ENCODE measurements at places on chromosomes 6 and 20.

DNA sequence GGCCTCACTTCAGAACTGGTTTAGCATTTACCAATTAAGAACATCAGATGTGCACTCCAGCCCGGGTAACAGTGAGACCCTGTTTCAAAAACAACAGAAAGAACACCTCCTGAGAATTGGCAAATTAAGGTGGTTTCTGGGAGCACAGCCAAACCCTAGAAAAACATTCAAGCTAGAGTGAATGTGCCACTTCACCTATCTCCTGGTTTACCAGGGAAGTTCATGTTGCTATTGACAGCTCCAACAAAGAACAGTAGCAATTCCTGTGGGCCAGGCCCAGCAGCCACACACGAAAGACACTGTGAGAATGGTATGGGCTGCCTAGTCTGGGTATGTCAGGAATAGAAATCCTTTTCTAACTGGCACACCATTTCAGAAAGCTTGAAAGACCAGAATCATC, 4.9 kb downstream of the POLR1C start:
- no peak for DNase-seq

GRCh38 chr6:73710470-73710869, 14.5 kb downstream of the CD109 start:
- DNase-seq, result no peak

DNA sequence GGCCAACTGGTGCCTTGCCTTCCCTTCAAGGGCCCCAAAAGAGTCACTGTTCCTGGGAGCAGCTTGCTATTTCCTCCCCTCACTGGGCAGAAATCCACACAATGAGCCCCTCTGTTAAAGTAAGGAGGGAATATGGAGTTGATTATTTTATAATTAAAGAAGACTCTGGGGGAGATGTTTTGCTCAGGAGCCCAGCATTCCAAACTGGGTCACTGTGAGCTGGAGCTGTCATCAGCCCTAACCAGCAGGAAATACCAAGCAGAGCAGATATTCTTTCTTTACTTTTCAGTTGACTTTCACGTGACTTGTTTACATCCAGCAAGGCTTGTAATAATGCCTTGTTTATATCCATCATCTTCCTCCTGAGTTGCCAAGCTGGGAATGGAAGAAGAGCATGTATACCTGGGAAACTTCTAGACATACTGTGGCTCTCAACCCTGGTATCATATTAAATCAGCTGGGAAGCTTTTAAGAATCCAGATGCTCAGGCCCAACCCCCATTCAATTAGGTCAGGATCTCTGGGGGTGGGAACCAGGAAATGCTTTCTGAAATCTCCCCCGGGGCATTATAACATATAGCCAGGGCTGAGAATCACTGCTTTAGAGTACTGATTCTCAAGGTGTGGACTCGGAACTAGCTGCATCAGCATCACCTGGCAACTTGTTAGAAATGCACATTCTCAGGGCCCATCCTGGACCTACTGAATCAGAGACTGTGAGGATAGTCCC, 175.6 kb upstream of the MYLIP start:
- no peak for DNase-seq

DNA sequence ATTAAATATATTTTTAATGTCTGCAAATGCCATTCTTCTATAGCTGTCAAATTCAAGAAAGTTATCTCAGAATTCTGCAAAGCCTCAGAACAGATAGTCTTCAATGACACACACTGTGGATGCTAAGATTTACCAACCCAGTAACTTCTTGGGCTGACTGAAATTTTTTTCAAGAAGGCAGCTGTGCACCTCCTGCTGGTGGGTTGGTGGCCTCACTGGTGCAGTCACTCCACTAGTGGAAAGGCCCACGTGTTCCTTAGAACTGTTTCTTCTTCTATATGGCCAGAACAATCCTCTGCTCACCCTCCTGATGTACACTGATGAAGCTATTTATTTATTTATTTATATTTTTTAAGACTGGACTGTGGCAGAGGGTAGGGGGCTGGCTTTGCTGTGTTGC, 28.1 kb upstream of the MTCL3 start:
- no peak for DNase-seq

DNA sequence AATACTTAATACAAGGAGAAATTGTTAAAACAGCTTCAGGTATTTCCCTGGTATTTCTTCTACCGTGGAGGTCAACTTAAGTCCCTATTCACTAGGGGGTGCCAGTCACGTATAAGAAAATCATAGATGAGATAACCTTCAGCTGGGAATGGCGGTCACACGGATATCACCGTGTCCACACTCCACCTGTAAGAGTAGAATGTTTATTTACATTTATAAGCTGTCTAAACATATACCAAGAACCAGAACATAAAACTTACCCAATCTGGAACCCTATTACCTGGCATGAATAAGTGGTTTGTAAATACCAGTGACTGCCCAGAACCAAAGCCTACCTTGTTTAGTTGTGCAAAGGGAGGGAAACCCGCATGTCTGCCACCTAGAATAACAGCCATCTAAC, 1.9 kb upstream of the ELOVL4 start:
- DNase-seq, result peak; percentile 38

DNA sequence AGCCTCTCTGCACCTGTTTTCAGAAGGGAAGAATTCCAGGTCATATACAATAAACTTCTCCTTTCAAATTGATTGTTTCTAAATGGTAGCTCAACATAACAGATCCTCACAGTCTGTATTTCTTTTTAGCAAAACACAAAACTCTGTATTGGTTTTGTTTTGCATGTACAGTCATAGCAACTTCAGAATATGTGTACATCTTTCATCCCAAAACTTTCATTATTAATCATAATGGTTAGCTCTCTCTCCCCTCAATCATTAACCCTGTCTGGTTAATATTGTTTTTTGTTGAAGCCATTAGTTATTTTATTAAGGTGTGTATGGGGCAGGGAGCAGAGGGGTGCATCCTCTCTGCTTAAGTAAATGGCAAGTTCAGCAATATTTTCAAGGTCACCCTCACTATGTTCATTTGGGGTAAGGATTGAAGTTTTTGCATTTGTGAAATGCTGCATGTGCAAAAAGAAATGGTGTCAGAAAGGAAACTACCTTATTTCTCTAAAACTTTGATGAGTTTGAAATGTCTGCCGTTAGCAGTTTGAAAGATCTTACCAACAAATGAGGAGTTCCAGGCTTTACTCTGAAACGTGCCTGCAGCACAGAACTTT, 136.8 kb upstream of the BTBD3 start:
- DNase-seq, result no peak

DNA sequence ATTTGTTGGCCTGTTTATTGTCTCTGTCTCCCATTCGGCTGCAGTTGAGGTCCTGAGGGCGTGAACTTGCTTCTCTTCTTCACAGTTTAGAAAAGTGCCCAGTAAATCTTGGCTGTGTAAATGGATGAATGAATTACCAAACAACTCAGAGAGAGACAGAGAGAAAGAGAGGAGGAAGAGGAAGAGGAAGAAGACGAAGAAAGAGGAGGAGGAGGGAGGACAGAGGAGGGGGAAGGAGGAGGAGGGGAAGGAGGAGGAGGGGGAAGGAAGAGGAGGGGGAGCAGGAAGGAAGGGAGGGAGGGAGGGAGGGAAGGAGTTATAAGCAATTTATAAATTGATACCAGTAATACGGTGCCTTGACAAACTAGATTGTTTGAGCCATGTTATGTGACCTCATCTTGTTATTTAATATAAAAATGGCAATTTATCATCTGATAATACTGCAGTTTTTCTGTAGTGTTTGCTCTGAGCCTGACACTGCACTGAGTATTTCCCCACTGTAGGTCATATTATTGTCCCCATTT, 18.7 kb downstream of the HCK start:
- DNase-seq, result no peak

GRCh38 chr6:39375405-39375804, 52.9 kb upstream of the KCNK16 start:
- DNase-seq, result no peak

GRCh38 chr6:125123468-125124048, 30.0 kb upstream of the TPD52L1 start:
- DNase-seq, result no peak

GRCh38 chr6:119207971-119208725, 129.7 kb upstream of the FAM184A start:
- DNase-seq, result no peak

GRCh38 chr20:50992733-50993457, 30.0 kb downstream of the KCNG1 start:
- DNase-seq, result no peak

DNA sequence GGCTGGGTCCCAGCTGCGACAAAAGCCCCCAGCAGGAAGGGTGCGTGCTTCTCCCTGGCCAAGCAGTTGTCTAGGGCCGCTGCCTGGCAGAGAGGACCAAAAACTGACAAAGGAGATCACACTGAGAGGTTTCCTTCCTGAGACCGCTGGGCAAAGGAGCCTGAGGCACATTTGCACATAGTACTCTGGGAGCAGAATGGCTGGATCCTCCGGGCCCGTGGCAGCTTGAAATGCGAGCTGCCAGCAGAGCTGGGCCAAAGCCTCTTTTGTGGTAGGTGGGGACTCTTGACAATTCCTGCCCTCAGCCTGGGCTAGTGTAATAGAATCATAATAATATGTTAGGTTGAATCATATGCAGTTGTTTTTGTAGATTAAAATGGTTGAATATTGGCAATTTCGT, 33.1 kb upstream of the RNF8 start:
- no peak for DNase-seq

DNA sequence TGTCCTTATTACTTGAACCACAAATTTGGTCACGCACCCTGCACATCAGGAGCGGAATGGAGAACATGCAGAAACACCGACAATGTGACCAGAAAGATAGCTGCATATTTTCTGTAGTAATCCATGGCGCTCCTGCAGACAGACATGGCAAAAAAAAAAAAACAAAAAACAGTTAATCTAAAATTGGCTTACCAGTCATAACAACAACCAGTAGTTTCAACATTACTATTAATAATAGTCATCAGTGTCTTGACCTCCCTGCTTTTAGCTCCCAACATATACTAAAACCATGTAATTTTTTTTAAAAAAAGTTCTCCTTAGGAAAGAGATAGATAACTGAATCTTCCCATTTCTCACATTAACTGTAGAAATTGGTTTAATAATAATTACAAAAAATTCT, 6.8 kb downstream of the CGA start:
- no peak for DNase-seq

- DNase-seq, result no peak
Measured at GRCh38 chr6:99362678-99363268, 13.3 kb upstream of the FAXC start.

DNA sequence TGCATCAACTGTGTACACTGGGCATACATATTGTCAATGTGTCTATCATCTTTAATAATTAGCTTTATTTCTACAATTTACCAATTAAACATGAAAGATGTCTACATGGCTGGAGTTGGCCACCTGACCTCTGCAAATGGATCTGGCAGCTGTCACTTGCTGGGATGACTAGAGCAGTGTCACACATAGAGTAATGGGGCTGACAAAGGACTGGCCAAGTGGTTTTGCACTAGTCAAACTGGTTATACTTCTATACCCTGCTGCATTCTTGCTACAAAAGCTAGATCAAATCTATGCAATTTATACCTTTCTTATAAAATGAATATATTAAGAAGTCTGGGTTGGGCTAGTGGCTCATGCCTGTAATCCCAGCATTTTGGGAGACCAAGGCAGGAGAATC, 99.3 kb downstream of the SESN1 start:
- DNase-seq, result no peak

DNA sequence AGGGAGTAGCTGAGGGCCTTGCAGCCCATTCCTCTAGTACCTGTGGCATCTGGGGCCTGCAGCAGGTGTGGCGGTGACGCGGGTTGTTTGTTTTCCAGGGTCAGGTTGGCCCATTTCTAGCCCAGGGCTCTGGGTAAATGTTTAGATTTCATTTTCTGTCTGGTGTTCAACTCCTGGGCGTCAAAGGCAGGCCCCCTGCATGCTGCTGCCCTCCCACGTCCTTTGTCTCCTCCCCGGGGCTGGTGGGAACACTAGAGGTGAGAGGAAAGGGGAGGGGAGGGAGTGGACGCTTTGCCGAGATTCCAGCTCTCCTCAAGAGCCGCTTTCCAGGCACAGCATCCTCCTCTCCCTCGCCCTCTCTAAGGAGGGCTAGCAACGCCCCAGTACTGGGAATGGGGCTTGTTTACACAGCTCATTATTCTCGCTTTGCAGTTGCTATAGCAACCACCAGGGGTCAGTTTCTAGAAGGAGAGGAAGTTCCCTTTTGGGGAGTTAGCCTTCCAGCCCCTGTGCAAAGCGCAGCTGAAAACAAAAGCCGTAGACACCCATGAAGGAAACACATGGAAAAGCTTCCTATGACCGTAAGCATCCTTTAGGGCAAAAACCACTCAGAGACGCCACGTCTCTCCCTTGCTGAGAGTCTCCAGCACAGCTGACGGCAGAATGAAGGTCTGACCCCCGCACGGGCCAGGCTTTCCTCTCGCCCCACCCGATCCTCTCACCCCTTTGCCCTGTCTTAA, 170.6 kb downstream of the LY86 start:
- DNase-seq, result peak; percentile 61

DNA sequence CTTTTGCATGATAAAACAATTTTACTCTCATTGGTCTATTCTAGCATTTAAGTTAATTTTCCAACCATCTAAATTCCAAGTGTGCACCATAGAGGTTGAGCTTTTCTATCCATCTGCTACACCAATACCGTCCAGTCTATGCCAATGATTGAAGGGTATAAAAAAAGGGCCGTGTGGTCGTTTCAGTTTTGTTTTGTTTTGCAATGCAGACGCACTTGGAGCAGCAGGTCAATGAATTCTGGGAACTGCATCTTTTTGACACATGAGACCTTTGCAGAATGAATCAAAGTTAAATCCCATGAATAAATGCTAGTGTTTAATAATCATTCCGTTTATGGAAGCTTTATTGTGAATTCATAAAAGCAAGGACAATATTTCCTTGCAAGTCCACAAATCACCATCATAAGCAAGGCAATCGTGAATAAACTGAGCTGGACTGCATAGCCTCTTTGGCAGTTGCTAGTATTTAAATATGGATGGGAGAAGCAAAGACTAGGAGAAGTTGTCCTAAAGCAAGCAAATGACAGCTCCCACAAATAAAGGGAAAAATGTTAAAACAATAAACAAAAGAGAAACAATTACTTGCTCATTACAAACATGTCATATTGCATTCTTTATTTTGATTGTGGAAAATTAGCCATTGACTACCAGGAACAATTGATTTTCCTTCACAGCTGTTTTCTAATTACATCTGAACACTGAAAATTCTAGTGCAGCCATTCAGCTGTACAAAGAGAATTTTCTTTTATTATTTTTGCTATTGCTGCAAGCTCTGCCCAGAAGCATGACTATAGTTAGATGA, 649.7 kb upstream of the GJE1 start:
- no peak for DNase-seq

DNA sequence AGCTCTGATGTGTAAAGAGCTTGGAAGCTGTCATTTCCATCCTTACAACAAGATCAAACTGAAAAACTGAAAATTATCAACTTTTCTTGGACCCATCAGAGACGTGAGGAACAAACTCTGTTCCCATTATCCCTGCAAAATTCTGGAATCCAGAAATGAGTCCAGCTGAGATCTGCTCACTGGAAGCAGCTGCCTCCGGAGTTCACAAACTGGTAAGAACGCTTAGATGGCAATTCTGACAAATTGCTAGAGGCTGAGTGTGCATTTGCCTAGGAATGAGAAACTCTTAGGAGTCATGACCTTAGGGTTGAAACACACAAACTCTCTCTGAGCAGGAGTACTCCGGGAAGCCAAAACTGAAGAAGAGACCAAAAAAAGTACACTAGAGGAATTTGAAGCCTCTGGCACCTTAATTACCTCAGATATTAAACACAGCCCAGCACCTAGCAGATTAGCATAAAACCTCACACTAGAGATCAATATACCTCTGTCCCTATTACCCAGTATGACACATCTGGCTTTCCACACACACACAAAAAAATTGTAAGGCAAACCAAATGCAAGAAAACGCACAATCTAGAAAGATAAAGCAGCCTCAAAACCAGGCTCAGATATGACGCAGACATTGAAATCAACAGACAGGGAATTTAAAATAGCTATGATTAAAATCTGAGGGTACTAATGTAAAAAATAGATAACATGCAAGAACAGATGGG, 233.5 kb upstream of the SGK1 start:
- DNase-seq, result no peak

All from right renal pelvis (tissue), 4 donors.